ENCODE measurements at places on chromosomes 11 and 22.

- no peak for DNase-seq
Observed at GRCh38 chr11:123406441-123407129, 23.5 kb upstream of the GRAMD1B start.

DNA sequence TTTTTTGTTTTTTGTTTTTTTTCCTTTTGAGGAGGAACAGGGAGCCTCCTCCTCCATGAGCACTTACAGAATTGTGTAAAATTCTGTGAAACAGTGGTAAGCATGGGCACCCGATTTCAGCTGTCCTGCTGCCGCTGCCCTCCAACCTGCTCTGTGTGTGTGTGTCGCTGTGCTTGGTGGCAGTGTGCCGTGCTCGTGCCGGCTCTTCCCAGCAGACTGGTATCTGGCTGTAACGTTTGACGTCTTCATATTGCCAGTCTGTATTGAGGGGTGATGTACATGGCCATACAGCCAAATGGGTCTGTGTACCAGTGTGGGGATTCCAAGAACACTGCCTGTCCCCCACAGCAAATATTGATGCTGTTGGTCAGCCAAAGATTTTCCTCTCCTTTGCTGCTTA lies 97.1 kb downstream of the CWC15 start:
- DNase-seq = no peak

- no peak for DNase-seq
Observed at GRCh38 chr11:87006035-87006434, 31.7 kb upstream of the TMEM135 start.

DNA sequence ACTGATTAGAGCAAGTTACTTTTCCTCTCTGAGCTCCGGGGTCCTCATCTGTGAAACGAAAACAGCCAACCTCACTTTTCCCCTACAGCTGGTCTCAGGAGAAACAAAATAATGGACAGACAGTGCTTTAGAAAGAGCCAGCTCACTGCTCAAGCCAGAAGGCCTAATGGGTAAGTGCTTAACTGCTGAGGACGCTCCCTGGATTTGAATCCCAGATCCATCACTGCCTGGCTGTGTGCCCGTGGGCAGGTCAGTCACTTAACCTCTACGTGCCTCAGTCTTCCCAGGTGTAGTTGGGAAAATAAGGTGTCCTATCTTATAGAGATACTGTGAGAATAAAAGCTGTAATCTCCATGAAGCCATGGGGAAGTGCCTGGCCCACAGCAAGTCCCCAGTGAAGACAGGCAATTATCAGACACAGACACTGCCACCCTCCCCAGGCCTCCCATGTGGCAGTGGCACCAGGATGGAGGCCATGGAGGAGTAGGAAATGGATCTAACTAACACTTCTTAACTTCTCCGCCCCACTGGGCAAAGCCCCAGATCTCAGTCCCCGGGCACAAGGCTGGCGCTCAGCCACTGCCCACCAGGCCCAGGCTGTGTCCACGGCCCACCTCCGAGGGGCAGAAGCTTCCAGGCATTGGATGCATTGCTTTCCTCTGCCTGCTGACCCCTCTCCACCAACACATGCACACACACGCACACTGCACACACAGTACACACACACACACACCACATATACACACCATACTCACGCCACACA lies 9.2 kb downstream of the TP53I11 start:
- no peak for DNase-seq

DNA sequence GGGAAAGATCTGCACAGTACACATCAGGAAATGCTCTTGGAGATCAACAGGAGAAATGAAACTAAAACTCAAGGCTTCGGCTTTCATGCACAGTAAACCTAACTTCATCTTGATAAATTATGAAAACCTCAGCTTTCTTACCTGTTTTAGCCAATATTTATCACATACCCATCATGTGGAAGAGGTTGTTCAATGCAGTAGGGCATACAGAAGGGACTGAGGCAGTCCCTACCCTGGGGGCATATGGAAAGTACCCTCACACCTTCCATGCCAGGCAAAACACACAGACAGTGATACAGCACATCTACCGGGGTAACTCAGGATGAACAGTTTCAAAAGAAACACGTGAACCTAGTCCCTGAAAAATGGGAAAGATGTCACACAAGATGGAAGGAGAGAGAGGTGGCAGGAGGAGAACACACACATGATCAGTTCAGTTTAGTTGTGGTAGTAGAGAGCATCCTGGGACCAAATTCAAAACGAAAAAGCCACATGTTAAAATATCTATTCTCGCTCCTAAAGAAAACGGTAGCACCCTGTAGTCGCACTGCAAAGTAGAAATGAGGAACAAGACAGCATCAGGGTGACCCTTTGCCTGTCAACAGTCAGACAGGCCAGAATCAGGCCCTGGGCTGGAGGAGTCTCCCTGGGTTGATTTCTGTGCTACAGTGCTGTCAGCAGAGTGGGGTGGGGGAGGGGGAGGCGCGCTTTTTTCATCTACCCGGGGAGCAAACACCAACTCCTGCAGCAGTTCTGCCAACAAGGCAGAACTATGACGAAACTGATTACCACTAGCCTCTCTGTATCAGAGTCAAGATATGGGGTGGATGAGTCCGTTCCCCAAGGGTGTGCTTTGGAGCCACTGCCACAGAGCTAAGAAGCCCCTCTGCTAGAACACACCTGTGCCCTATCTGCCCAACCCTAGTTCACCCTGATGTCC lies 1.3 kb downstream of the HIRA start:
- no peak for DNase-seq

DNA sequence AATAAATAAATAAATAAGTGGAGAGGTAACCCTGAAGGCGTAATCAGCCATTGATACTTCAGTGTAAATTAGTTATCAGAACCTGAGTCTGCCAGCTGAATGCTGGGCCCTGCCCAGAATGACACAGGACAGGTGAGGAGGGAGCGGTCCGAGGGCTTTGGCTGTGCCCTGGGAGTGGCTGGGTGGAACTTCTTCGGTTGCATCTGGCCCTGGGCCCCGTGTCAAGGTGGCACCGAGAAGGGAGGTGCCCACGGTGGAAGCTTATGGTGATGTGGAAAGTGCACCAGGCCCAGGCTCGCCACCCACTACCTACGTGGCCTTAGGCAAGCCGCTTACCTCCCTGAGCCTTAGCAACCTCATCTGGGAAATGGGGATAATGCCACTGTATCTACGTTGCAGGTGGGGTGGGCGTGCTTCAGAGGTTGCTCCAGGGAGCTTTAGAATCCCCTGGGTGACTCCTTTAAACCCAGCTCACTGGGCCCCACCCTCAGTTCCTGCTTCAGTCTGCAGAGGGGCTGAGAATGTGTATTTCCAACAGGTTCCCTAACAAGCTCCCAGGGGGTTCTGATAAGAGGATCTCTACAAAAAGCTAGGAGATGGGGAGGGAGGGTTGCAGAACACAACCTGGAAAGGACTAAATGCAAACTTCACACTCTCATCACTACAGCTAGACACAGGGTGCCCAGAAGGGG lies 38.8 kb downstream of the TXN2 start:
- no peak for DNase-seq

- no peak for DNase-seq
Observed at GRCh38 chr11:15638386-15638787, 523.7 kb downstream of the INSC start.

GRCh38 chr11:130001461-130002351 lies 929 bp downstream of the PRDM10 start:
- no peak for DNase-seq

GRCh38 chr11:45850446-45850845 lies 3.2 kb downstream of the CRY2 start:
- DNase-seq = no peak

DNA sequence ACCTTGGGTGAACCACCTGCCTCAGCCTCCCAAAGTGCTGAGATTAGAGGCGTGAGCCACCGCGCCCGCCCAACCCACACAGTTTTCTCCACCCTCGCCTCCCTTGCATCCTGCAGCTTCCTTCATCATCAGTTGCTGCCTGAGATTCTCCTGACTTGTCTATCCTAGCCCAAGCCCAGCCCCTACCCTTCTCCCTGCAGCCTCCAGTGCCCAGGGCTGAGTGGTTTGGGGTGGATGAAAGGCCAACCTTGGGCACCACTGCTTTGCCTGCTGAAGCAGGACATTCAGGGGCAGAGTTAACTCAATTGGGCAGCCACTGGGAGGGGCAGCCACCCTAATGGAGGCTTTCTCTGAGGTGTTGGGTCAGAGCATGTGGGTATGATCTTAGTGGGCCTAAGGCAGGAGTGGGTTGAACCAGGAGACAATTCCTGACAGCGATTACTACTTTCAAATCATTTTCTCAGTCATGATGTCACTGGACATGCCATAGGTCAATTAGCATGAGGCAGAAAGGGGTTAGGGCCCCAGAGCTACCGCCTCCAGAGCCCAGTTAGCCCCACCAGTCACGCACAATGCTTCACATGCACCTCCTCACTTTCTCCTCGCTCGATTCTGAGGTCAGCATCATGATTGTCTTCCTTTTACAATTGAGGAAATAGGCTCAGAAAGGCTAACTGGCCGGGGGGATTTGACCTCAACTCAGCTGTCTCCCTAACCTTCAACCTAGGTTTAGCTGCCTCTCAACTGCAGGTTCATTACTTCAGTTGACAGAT lies 1.0 kb upstream of the FKBP2 start:
- no peak for DNase-seq

GRCh38 chr11:67278939-67279588 lies 10.0 kb upstream of the ANKRD13D start:
- no peak for DNase-seq

DNA sequence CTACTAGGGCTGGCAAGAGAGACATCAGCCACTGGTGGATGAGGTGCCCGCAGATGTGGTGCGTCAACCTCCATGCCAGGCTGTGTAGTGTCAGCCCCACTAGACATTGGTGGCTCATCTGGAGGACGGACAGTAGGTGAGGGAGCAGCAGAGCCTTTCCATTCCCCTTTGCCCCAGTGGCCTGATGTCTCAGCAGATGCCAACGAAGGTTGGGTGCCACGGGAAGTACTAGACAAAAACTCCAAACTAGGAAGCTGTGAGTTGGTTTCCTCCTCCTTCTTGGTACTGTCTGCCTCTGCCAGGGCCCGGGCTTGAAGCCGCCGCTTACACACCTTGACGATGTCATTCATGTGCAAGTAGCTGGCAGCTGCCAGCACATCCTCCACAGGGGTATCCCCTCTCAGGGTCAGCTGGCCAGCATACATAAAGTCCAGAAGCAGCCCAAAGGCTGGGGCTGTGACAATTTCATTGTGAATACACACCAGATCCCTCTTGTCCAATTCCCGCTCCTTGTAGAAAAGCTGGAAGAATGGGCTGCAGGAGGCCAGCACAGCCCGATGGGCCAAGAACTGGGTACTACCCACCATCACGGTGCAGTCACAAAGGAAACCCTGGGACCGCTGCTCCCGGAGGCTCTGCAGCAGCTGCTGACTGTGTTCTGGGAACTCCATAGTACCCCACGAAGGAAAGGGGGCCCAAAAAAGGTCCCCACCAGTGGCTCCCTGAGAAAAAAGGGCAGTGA lies 795 bp downstream of the ZBTB3 start:
- DNase-seq = no peak

DNA sequence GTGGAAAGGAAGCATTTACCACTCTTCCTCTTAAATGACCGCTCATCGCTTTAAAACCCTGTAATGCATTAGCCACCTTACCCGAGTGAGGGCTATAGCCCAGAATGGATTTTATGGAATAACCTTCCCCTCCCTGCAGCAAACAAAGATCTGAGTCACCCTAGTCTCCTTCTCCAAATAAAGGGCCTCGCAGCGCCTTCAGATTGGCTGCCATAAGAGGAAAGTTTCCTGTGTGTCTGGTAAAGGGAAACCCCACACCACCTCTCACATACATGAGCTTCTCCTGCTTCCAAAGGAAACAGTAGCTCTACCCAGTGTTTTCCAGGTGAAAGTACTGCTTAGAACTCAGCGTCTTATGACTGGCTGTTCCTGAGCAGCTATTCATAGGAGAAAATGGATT lies 47.8 kb downstream of the PPP2R1B start:
- DNase-seq = no peak

- DNase-seq = no peak
Observed at GRCh38 chr11:15805726-15806125, 550.6 kb downstream of the SOX6 start.

DNA sequence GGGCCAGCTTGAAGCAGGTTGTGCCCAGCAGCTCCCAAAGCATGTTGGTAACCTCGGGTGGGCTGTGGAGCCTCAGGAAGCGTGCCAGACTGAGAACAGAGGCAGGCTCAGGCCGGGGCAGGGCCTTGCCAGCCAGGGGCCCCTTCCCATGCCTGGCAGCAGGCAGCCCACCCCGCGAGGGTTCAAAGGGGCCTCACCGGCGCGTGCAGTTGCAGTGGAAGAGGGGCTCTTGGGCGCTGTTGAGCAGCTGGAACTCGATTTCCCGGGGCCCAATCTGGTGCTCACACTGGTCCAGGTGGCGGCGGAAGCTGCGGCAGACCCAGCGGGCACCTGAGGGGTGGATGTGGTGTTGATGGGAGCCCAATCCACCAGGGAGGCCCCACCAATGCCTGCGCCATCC lies 3.6 kb downstream of the PLA2G3 start:
- no peak for DNase-seq

GRCh38 chr11:108286370-108286769 lies 63.5 kb downstream of the ATM start:
- no peak for DNase-seq

- DNase-seq = no peak
Observed at GRCh38 chr11:104565583-104565961, 332.7 kb downstream of the CASP12 start.

GRCh38 chr22:39746600-39747262 lies 146.8 kb downstream of the ENTHD1 start:
- DNase-seq = no peak

- no peak for DNase-seq
Observed at GRCh38 chr11:46896719-46897406, 21.5 kb downstream of the LRP4 start.

DNA sequence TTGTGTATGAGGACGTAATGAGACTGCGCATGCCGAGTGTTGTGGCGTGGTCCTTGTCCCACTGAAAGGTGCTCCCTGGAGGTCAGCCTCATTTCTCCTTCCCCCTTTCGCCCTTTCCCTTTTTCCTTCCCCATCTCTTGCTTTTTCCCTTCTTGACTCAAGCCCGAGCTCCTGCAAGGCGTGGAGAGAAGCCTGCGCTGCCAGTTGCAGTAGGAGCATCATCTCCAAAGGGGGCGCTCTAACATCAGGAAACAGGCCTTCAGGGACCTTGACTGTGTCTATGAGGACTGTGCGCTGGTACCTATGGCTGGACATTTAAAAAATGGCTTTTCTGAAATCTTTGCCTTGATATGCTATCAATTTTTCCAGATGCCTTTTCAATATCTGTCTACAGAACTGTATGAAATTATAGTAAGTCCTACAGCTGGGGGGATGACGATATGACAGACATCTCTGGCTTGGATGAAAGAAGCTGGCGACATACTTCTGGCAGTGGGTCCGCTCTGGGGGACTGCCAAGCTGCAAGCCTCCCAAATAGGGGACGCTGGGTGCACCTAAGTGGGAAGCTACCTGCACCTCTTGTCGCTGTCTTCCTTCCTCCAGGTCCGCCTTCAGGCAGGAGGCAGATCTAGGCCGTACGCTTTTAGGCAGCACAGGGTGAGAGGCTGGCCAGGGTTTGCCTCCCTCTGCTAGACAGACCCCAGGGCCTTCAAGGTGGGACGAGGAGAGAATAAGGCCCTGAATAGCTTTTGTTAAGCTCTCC lies 96.5 kb downstream of the NXPE2 start:
- no peak for DNase-seq
